ENCODE measurements at places on chromosomes 2 and 18. TPM values are rescaled to one million over a fixed set of nuclear protein-coding genes. Genes with fewer than 3 reads are reported as not detected.

The RTTN gene
- 4.4 TPM for total RNA-seq

The GATA6 gene
- total RNA-seq = 30.0 TPM

The RAX gene
- total RNA-seq = not detected

The SPATA3 gene
- total RNA-seq = not detected

The UPP2 gene
- total RNA-seq = not detected

The FSIP2 gene
- total RNA-seq = under 0.01 TPM

The VWC2L gene
- not detected for total RNA-seq

The MALT1 gene
- total RNA-seq = 9.3 TPM
